AG04450 (cell line): ENCODE measurements at places on chromosomes 6 and 20.
A peak's percentile ranks its signal among the peaks of the same experiment; 100 is the strongest.

- no peak for DNase-seq
These were observed 107.1 kb downstream of the SCAF8 start for GRCh38 chr6:154840363-154840762.

- DNase-seq = no peak
These were observed 42.9 kb downstream of the UQCC1 start for GRCh38 chr20:35368666-35369423.

- peak; percentile 61 for DNase-seq
These were observed 107.2 kb upstream of the BTBD3 start for GRCh38 chr20:11810311-11811083.

DNA sequence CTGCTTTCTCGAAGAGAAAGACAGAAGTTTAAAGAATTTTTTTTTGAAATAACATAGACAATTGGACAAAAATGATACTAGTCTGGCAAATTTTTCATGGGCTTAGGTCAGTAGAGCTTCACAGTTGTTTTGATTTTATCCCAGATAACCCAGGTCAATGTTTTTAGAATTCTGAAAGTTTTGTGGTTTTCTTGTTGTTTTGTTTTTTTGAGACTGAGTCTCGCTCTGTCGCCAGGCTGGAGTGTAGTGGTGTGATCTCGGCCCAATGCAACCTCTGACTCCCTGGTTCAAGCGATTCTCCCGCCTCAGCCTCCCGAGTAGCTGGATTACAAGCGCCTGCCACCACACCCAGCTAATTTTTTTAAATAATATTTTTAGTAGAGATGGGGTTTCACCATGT, 22.8 kb downstream of the KIF13A start:
- DNase-seq = no peak

DNA sequence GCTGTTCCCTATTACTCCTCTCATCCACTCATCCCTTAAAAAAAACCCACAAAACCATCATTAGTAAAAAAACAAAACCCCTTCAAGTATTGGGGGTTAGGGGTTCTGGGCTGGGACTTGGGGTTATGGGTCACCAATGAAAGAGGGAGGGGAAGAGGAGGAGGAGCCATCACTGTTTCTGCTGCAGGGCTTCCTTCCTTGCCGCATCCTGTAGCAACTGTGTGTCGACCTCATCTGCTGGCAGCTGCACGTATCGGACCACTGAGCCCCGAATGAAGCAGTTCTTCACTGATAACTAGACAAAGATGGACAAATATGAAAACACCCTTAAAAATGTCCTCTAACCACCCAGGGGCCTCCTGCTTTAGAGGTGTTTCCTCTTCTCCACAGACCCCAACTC, 2.0 kb upstream of the VARS1 start:
- no peak for DNase-seq

- no peak for DNase-seq
These were observed 245.2 kb downstream of the PHACTR1 start for GRCh38 chr6:12961761-12962160.

DNA sequence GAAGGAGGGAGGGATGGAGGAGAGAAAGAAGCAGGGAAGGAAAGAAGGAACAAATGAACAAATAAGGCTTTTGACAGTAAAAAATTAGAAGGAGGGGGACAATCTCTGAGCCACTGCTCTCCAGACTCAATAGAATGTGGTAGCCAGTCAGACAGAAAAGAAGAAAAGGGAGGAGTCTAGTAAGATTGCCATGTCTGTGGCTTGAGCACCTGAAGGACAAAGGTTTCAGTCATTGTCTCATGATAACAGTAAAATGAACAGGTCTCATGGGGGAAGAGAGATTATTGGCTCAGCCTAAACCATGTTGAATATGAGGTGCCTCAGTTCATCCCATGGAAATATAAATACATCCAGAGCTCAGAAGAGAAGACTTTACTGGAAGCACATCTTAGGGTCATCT, 14.0 kb upstream of the LOC128125822 start:
- no peak for DNase-seq

- no peak for DNase-seq
These were observed 48.8 kb downstream of the DST start for GRCh38 chr6:56593801-56594318.

DNA sequence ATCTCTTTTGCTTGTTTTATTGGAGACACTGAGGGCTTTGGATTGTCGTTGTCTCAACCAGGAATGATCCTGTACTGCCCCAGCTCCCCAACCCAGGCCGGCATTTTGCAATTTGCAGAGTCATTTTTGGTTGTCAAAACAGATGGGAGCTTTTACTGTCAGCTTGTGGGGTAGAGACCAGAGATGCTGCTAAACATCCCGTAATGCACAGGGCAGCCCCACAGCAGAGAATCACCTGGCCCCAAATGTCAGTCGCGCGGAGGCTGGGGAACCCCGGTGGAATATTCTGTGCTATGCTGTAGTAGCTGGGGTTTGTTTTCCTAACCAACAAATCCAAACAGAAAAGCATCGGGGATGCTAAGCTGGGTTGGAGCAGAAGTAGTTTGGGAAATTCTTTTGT, 99.7 kb downstream of the TSHZ2 start:
- DNase-seq = no peak

- DNase-seq = no peak
These were observed 346.3 kb downstream of the BMP2 start for GRCh38 chr20:7113577-7114466.

DNA sequence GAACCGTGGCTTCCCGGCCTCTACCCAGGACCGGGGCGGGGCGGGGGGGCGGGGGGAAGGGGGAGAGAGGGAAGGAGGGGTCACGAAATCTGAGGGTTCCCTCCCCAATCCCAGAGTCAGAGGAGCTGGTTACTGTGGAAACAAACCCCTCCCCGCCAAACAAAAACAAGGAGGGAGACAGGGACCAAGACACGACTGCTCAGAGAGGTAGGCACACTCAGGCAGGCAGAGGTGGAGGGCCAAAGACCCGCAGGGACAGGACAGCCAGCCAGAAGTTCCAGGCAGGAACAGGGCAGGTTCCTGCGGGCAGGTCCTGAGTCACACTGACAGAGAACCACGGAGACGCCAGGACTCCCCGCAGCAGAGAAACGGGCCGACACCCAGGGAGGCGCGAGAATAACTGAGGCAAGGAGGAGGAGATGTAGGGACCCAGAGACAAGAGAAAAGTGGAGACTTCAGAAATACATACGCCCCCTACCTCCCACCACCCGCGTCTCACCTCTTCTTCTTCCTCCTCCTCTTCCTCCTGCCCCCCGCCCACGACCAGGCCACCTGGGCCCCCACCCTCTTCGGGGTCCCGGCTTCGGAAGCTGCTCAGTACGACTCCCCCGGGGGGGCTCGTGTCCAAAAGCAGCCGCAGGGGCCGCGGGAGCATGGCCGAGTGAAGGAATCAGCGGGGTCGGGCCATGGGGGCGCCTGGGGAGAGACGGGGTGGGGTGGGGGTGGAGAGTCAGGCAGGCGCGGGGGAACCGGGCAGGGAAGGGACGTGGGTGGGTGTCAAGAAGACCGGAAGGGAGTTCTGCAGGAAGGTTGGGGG, 578 bp downstream of the RGL2 start:
- no peak for DNase-seq

GRCh38 chr6:136307351-136307750, 17.7 kb upstream of the BCLAF1 start:
- no peak for DNase-seq

DNA sequence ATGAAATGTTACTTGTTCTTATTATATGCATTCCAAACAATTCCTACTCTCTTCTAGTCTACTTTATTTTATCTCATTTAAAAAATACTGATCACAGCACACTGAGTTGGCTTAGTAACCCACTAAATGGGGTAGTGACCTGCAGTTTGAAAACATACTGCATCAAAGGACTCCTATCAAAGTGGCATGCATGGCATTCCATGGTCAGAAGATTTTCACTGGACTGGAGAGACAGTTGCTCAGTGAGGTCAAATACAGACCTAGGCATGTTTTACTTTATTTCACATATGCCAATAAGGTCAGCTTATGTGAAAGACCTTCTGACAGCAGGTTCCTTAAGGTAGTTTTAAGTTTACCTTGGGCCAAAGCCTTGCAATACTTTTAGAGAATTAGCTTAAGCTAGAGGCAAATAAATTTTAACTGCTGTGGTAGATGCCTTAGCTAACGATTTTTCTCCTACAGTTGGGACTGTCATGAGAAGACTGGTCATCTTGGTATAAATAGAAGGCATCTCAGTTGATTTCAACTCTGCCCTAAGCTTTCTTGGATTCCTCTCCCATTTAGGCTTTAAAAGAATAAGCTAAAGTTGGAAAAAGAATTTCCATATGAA, 35.1 kb downstream of the TPD52L1 start:
- DNase-seq = no peak

- no peak for DNase-seq
These were observed 64.8 kb downstream of the FAM50B start for GRCh38 chr6:3913958-3914337.

DNA sequence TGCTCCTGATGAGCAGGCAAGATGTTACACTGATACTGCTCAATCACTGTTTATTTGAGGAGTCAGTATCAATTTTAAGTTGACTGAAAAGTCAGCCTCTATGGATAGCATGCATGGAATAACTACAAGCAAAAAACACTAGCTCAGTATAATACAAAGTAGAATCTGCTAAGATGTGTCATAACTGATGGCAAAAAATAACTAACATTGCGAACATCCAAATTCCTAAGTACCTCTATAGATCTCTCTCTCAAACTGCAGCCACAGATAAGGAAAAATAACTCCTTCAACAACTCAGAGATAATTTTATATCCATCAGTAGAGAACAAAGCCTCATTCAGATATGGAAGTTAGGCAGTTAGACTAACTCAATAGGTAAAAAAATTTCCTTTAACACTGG, 16.3 kb downstream of the HDAC2 start:
- DNase-seq = no peak

DNA sequence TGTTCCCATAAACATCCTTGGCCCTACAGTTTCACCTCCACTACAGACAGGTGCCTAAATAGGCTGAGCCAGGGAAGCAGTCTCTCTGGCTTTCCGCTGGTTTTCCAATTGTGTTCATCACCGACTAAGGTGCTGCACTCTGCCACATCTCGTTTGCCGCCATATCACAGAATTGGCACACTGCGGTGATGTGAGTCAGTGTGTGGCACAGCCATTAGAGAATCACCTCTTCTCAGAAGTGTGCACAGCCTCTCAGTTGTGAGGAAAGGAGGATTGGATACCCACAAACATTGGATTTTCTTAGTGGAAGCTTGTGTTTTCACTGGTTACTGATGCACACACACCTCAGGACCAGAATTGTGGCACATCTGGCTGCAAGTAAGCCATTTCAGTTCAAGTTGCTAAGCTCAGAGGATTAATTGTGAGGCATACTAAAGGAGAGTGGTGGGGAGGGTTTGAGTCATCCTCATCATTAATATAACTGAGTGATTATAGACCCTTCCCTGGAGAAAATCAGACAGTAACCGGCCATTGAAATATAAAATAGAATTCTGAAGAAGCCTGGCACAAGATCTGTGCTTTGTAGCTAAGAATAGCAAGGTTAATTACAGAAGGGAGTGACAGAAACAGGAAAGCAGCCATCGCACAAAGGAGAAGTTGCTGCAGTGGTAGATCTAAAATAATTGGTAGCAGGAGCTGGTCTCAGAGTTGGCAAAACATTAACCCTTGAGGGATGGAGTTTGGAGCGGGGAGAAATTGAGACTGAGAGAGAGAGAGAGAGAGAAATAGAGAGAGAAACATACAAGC, 506.9 kb downstream of the LMBRD1 start:
- DNase-seq = no peak

DNA sequence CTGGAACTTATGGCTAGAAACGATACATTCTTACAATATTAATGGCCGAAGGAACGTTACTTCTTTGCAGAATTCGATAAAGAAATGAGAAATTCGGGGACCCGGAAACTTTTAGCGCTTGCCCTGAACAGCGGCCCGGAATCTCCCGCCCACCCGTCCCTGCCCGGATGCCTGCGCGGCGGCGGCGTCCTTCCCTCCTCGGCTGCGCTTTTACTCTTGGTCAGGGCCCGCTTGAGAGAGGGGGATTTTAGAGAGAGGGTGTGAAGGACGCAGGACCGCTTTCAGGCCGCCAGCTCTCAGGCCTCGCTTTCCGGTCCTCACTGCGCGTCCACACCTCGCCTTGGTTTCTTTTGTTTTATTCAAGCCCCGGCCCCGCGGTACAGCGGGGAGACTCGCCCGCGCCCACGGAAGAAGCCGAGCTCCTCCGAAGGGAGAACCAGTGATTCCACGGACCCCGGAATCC, 243.7 kb downstream of the ARID1B start:
- no peak for DNase-seq
